ENCODE measurements at places on chromosomes 1 and 21.

- no peak for DNase-seq
These were observed 70.7 kb downstream of the SCMH1 start for GRCh38 chr1:41171266-41171874.

DNA sequence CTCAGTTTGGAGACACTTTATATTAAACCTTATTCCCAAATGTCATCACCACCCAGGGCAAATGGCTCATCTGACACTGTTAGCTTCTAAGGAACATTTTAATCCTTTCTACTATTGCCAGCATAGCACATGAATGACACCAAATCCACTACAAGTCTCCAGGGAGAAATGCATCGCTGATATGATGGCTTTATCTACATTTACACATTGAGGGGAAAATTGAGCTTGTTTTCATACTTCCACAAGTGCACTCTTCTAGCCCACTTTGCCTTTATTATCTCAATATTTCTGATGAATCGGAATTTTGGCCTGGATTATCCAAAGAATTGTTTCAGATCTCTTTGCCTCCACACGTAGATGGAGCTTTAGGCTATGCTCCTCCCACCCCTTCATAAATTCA lies 75.4 kb downstream of the RUNX1 start:
- no peak for DNase-seq

- no peak for DNase-seq
These were observed 33.8 kb downstream of the OR10Z1 start for GRCh38 chr1:158638904-158639303.

GRCh38 chr1:32266921-32267591 lies 16.0 kb downstream of the LCK start:
- DNase-seq = no peak

DNA sequence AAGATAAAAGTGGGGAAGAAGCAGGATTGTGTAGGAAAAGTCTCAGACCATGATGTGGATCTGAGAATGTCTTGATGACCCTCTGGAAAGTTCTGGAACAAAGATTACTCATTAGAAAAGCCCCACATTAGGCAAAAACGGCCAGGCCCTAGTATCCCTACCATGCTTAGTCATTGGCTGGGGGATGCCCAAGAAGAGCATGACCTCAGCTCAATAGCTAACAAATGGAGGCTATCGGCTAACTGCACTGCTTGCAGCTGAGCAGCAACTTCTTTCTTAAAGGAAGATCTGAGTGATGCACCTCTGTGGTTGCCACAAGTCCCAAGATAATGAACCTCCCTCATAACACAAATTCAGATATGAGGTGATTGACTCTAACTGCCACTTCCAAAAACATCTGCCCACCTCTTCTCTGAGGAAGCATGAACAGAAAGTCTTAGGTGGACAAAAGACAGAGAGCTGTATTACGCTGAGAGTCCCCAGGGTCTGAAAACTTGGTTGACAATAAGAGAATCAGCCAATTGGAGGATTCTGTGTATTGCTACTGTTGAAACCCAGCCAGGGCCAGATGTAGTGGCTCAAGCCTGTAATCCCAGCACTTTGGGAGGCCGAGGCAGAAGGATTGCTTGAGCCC lies 64.6 kb upstream of the AK4 start:
- DNase-seq = no peak
